ENCODE measurements at places on chromosomes 1 and 21. TPM values are rescaled to one million over a fixed set of nuclear protein-coding genes. Genes with fewer than 3 reads are reported as not detected.

PDPN gene
- total RNA-seq: 108 TPM

CR1L gene
- total RNA-seq: not detected

CFHR5 gene
- total RNA-seq: not detected

DCAF6 gene
- 37.5 TPM for total RNA-seq

KRTCAP2 gene
- total RNA-seq: 232 TPM

AUNIP gene
- total RNA-seq: 0.60 TPM

PGLYRP3 gene
- not detected for total RNA-seq

KRTAP21-2 gene
- not detected for total RNA-seq

GRCh38 chr1:204962742-204963632 lies 80.0 kb upstream of the CNTN2 start:
- DNase-seq: no peak

GRCh38 chr1:21434394-21434793 lies 5.5 kb upstream of the NBPF3 start:
- DNase-seq: no peak

DNA sequence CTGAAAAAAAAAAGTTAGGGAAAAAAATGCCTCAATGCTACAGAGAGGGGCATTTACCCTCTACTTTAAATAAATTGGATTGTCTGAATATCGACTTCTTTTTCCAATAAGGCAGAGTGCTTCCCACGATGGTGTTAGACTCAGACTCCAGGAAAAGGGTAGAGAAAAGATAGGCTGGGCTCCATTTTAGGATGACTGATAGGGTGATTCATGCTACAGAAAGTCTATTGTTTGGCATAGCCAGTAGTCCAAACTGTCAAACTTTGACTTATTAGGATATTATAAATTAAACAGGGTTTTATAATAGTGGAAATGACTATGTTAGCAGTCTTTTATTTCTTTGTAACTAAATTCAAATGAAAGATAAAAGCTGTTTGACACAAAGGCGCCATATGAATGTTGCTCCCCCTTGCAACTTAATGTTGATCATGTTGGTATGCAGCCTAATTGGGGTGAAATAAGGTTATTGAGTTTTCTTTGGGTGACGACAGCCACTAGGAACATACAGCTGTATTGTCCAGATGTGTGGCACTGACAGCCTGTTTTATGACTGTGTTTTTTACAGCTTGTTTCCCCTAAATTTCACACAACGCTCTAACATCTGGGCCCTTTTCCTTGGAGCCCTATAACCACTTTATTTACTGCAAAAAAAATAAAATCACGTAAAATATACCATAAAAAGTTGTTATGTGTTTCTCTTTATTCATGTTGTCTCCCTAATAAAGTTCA lies 69.3 kb downstream of the SPAG17 start:
- DNase-seq: peak; percentile 1

DNA sequence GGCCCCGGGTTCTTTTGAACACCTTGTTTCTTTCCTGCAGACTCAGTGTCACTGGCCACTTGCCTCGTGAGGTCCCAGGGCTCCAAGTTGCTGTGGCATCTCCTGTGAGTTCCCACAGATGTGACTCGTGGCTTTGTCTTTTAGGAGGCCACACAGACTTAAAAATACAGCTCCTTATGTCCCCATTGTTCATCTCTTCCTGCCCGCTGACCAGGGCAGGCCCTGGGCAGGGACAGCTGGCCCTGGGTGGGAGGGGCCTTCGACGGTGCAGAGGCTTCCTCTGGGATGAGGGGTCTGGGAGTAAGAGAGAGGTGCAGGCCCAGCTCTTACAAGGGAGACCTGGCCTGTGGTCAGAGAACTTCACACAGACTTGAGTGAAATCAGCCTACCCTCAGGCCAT lies 15.6 kb downstream of the LDLRAP1 start:
- no peak for DNase-seq

GRCh38 chr21:36450511-36450910 lies 29.4 kb downstream of the CLDN14 start:
- peak; percentile 90 for DNase-seq

DNA sequence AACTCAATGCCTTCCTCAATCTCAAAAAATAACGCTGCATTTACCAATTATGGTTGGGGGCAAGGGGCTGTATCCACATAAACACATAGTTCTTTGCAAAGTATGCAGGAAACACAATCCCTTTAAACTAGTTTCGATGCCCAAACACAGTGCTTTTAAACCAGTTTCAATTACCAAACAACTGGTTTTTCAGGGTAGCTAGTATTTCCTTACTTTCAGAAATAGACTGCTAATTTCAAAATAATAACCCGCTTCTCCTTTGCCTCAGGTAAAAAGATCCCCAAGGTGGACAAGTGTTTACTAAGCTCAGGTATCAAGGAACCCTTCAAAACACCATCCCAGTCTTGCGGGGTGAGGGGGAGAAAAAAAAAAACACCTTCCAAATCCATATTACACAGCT lies 2.8 kb downstream of the SIPA1L2 start:
- no peak for DNase-seq

- DNase-seq: peak; percentile 56
These were observed 81.4 kb downstream of the VAV3 start for GRCh38 chr1:107883562-107883961.

DNA sequence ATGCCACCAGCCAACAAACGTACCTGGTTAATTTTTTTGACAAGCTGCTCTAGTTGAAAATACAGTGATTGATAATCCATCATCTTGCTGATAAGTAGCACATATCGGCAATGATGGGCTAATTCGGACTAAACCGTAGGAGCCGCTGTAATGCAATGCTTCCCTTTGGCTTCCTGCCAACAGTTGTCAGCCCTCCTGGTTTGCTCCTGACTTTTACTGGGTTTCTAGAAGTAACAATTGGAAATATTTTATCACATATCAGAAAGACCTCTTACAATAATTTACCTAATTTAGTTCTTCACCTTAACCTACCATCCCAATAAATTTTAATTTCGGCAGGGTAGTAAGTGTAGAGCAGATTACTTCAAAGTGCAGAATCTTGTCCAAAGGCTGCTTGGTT lies 148.5 kb downstream of the DHRS3 start:
- DNase-seq: no peak

GRCh38 chr21:45460611-45461368 lies 55.8 kb downstream of the COL18A1 start:
- peak; percentile 60 for DNase-seq

DNA sequence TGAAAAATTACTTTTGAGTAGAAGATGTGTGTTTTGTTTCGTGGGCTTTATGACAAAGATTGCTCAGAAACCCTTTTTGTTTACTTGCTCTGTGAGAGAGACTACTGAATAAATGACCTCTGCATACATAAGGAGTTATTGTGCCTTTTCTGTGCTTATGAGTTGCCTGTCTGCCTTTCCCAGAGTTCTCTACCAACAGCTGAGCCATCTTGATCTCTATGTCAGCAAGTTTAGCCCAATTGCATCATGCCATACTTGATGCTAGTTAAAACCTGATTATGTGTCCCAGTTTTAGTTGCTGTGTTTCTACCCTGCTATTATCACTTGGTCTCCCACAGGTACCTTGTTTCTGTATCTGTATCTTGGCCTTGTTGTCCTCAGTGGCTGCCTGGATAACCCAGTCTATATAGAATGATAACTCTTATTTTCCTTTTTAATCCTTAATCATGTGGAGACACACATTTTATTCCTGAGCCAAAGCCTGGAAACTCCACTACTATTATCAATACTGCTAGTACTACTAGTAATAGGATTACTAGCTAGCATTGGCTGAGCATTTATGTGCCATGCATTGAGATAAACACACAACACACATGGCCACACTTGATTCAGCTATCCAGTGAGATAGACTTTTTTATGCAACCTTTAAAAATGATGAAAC lies 28.7 kb upstream of the GNG12 start:
- no peak for DNase-seq

DNA sequence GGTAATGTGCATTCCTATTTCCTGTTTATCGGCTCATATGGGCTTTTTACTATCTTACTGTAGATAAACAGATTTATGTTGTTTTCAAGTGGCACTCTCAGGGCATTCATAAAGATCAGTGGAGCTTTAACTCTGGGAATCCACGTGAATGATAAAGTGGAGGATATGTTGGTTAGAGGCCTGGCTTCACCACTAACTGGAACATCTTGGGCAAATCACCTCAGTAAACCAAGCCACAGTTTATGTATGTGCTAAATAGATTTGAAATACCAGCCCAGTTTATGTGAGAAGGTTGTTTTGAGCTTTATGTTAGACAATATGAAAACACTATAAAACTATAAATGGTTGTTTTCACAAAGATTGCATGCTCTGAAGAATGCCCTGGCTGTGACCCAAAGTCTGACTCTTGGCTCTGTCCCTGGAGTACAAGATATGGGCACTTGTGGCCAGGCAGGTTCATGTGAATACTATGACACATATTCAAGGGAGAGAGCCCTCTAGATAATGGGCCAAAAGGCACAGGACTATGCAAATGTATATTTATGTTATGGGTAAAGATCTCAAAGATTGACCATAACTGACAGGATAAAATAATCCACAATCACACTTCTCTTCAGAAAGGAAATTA lies 36.7 kb downstream of the FAM163A start:
- no peak for DNase-seq

DNA sequence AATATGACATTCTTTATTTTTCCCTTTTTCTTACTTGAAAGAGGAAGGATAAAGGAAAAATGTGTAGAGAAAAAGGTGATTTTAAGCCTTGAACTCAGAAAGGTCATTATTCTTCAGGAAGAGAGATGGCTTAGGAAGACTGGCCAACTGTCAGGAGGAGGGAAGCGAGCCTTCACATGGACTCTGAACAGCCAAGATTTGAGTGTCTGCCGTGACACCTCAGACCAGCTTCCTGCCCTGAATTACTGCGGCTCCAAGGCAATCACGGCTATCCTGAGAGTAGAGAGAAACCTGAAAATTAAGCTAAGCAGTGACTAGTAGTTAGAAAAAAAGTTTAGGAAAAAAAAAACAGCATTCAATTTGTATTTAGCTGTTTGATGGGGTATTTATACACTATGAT lies 314.7 kb downstream of the KCNH1 start:
- DNase-seq: no peak

DNA sequence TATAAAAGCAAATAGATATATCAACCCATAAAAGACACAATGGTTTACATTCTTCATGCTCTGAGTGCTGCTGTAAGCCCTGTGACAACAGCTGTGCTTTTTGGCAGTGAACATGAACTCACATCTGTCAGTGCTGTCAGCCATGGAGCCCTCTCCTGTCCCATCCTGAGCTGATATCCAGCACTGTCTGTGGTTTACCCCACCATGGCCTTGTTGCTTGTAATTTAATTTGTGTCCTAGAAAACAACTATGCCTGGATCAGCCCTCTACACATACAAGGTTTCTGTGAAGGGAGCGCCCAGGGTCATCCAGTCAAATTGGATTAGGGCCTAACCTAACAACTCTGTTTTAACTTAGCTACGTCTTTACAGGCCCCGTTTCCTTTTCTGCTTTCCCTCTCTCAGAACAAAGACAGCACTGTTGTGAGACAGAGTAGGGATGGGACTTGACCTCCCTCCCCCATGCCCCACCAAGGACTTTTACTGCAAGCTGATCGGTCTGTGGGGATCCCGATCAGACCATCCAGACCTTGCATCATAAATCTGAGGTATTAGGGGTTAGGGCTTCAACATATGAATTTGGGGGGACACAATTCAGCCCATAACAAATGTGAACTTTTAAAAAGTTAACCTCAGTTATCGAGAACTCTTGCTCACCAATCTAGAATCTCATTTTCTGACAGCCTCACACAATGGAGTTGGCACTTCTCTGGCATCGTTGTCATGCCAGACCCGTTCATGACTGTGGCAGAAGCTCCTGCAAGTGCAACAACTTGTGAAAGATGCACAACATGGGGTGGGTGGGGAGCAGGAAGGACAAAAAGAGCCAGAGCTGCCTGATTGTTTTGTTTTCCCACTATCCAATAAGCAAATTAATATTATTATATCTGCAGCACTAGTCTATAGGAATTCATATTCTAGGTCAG lies 16.4 kb upstream of the SLC44A3 start:
- DNase-seq: no peak

GRCh38 chr1:205515781-205516253 lies 11.3 kb downstream of the CDK18 start:
- no peak for DNase-seq

GRCh38 chr21:46000182-46000730 lies 18.7 kb downstream of the COL6A1 start:
- DNase-seq: no peak

- peak; percentile 29 for DNase-seq
These were observed 209.5 kb downstream of the TOMM20 start for GRCh38 chr1:234918961-234919761.

GRCh38 chr1:34794001-34794789 lies 1.4 kb downstream of the GJA4 start:
- DNase-seq: no peak
